Activated B cell treated with CpG ODN at 0.5 μM for 24 hours (primary cell): ENCODE measurements at places on chromosomes 1 and 21. TPM values are rescaled to one million over a fixed set of nuclear protein-coding genes. Genes with fewer than 3 reads are reported as not detected.

The KRTAP7-1 gene
- total RNA-seq, result not detected in 2 replicates

The HSPA6 gene
- total RNA-seq, result 4.0 and 4.5 TPM in 2 replicates

GRCh38 chr1:201004154-201004553 is 19.4 kb downstream of the KIF21B start:
- no peaks in the 10 kb centered on the region for H3K27me3 ChIP-seq
- H3K4me1 ChIP-seq, result no peaks in the 10 kb centered on the region
- peaks cover 24% of the 10 kb centered on the region for H3K36me3 ChIP-seq
- no peak for DNase-seq
- H3K4me3 ChIP-seq, result no peak overlapping the region

The PGLYRP4 gene
- total RNA-seq, result not detected in 2 replicates

- H3K27me3 ChIP-seq, result no peaks in the 10 kb centered on the region
- peaks cover 39% of the 10 kb centered on the region for H3K36me3 ChIP-seq
- DNase-seq, result no peak
- no peak overlapping the region for H3K27ac ChIP-seq
- H3K4me3 ChIP-seq, result no peak overlapping the region
- H3K4me1 ChIP-seq, result no peaks in the 10 kb centered on the region
Observed at GRCh38 chr1:10646347-10646861, 150.0 kb downstream of the CASZ1 start.

The TENT5C gene
- total RNA-seq, result 56.2 and 59.3 TPM in 2 replicates

The C2CD4D gene
- total RNA-seq, result 0.15 TPM in 1 of 2 replicates, not detected in the other

GRCh38 chr1:197961449-197961848 is 44.3 kb downstream of the LHX9 start:
- H3K27ac ChIP-seq, result no peak overlapping the region
- no peaks in the 10 kb centered on the region for H3K36me3 ChIP-seq
- H3K27me3 ChIP-seq, result peaks cover 10% of the 10 kb centered on the region
- no peak for DNase-seq
- H3K4me1 ChIP-seq, result no peaks in the 10 kb centered on the region

DNA sequence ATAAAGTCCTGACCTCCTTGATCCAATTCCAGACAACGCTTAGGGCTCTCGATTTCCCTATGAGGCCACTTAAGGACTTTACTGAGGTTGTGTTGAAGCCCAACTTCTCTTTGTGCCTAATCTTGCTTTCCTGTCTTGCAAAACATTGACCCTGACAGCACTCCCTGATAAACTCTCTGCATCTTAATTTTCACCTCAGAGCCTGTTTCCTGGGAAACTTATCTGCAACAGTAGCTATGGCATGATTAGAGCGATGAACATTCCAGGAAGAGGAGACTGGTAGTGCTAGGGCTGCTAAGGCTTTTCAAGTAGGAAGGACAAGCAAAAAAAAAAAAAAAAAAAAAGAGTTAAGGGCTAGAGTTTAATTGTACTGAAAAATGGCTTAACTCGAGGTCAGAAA is 118.9 kb downstream of the RGS21 start:
- H3K4me3 ChIP-seq, result no peak overlapping the region
- no peak overlapping the region for H3K27ac ChIP-seq
- DNase-seq, result no peak
- no peaks in the 10 kb centered on the region for H3K36me3 ChIP-seq
- peaks cover 6% of the 10 kb centered on the region for H3K27me3 ChIP-seq

- no peak for DNase-seq
- H3K27me3 ChIP-seq, result no peaks in the 10 kb centered on the region
- no peak overlapping the region for H3K27ac ChIP-seq
- H3K4me3 ChIP-seq, result no peak overlapping the region
- H3K36me3 ChIP-seq, result no peaks in the 10 kb centered on the region
Observed at GRCh38 chr1:196181594-196181878, 426.7 kb downstream of the KCNT2 start.

The IVL gene
- not detected in 2 replicates for total RNA-seq

The OR2M3 gene
- total RNA-seq, result not detected in 2 replicates

DNA sequence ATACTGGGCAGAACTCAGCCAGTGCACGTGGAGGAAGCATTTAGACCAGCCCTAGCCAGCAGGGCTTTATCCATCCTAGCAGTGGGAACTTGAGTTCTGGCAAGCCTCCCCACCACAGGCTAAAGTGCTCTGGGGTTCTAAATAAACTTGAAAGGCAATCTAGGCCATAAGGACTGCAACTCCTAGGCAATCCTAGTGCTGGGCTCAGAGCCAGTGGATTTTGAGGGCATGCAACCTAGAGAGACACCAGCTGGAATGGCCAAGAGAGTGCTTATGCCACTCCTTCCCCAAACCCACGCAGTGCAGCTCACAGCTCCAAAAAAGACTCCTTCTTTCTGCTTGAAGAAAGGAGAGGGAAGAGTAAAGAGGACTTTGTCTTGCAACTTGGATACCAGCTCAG is 70.5 kb upstream of the APOBEC4 start:
- no peak overlapping the region for H3K27ac ChIP-seq
- H3K27me3 ChIP-seq, result no peaks in the 10 kb centered on the region
- no peak for DNase-seq
- no peaks in the 10 kb centered on the region for H3K4me1 ChIP-seq
- H3K4me3 ChIP-seq, result no peak overlapping the region

- no peaks in the 10 kb centered on the region for H3K4me1 ChIP-seq
- H3K36me3 ChIP-seq, result no peaks in the 10 kb centered on the region
- DNase-seq, result no peak
- H3K27me3 ChIP-seq, result peaks cover 4% of the 10 kb centered on the region
- no peak overlapping the region for H3K4me3 ChIP-seq
Observed at GRCh38 chr21:15604413-15604812, 125.4 kb upstream of the USP25 start.

- no peak overlapping the region for H3K27ac ChIP-seq
- no peak overlapping the region for H3K4me3 ChIP-seq
- H3K27me3 ChIP-seq, result no peaks in the 10 kb centered on the region
- H3K36me3 ChIP-seq, result no peaks in the 10 kb centered on the region
- H3K4me1 ChIP-seq, result peaks cover 13% of the 10 kb centered on the region
- DNase-seq, result no peak
Observed at GRCh38 chr1:108036796-108037562, 72.0 kb upstream of the VAV3 start.

- no peak for DNase-seq
- H3K36me3 ChIP-seq, result no peaks in the 10 kb centered on the region
- no peaks in the 10 kb centered on the region for H3K27me3 ChIP-seq
Observed at GRCh38 chr21:28396421-28396820, 596.3 kb downstream of the LTN1 start.

DNA sequence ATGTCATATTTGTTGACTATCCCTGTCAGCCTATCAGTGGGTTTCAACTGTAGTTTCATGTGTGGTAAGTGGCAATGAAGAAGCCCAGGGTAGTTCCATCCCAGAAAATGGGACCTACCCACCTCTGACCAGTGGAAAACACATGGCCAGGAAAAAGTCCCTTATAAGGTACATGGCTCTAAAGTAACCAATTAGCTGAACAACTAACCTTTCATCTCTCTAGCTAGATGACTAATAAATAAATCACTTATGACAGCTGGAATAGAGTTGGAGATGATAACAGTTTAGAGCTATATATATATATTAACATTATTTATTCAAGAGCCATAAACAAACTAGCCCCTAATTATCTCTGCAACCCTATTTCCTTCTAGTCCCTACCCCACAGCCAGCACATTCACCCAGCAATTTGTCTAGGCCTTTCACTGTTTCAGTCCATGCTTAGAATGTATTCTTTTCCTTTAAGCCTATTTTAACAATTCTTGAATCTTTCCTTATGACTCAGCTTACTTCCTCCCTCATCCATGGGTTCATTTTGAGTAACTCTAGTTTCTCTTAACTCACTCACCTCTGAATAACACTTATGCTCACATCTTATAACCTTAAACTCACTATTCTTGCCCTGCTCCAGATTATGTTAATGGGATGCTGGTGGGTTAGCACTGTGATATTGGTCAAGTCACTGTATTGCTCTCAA is 83.7 kb downstream of the TNFSF18 start:
- peaks cover 2% of the 10 kb centered on the region for H3K4me1 ChIP-seq
- no peak overlapping the region for H3K27ac ChIP-seq
- no peak for DNase-seq
- peaks cover 4% of the 10 kb centered on the region for H3K27me3 ChIP-seq

The DCST1 gene
- total RNA-seq, result not detected in 2 replicates

DNA sequence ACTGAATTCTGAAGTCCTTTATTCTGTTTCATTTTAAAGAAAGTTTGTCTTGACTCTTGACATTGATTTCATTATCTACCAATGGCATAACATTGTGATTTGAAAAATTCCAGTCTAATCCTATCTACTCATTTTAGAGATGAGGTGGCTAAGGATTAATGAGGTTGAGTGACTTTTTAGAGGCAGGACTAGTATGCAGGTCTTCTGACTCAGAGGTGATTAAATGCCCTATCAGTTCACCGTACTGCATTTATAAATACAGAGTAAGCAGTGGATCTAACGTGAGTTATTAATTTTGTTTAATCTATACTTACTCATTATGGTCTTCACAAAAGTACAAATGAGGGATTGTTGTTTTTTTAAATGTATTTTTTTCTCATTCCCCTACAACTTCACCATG is 277.6 kb downstream of the PTBP2 start:
- H3K27ac ChIP-seq, result no peak overlapping the region
- no peaks in the 10 kb centered on the region for H3K4me1 ChIP-seq
- DNase-seq, result no peak
- no peaks in the 10 kb centered on the region for H3K36me3 ChIP-seq
